ENCODE measurements at places on chromosomes 1 and 21. TPM values are rescaled to one million over a fixed set of nuclear protein-coding genes. Genes with fewer than 3 reads are reported as not detected.
A peak's percentile ranks its signal among the peaks of the same experiment; 100 is the strongest.

DNA sequence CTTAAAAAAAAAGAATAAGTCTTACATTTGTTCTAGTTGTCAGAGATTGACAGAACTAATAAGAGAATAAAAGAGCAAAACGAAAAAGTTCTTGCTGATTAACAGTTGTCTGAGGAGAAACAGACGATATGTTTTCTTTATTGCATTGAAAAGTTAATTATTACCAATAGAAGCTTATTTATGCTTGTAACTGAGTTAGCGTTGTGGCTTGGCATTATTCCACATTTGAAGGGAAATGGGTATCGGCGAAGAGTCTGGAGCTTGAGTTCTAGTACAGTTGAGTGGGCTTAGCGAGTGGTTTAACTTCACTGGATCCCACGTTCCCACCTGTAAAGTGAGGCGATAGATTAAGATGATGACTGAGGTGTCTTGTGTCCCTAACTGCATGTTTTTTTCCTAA lies 109.0 kb downstream of the SDCCAG8 start:
- no peak for DNase-seq

GRCh38 chr1:173383351-173383750 lies 93.8 kb upstream of the PRDX6 start:
- no peak for DNase-seq

DNA sequence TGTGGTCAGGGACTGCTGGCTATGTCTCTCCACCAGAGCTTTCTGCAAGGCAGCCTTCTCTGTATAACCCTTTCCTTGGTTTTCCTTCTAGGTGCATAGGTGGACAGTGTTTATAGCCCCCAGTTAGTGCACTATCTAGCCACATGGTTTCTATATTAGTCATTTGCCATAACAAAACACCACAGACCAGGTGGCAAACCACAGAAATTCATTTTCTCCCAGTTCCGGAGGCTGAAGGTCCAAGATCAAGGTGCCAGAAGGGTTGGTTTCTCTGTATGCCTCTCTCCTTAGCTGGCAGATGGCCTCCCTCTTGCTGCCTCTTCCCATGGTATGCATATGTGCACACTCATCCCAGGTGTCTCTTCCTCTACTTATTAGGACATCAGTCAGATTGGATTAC lies 106.4 kb downstream of the KAZN start:
- DNase-seq = no peak

DNA sequence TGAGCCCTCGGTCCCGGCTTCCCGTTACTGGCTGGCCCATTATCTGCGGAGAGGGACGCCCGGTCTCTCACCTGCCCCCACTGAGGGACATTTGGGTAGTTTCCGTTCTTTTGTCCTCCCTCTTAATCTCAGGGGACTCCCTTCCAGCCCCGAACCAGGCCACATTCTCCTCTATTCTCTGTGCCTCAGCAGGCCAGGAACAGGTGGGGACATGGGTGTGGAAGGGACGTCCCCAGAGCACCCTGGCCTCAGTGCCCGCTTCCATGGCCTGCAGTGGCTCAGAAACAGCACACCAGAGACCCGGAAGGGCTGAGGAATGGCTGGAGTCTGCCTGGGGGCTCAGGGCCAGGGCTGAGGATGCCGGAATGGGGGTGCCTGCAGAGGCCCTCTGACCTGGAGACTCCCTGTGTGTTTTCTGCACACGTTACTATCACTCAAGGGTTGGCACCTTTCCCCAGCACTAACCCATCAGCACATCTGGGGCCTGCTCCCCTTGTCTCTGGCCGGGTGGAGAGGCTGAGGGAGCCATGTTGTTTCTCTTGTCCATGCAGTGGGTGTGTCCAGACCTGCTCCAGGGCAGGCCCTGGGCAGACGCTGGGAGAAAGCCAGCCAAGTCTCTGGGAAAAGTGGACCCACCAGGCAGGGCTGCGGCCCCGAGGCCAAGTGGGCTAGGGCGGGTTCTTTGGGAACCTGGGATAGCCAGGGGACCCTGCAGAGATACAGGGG lies 10.0 kb upstream of the DNMT3L start:
- no peak for DNase-seq

DNA sequence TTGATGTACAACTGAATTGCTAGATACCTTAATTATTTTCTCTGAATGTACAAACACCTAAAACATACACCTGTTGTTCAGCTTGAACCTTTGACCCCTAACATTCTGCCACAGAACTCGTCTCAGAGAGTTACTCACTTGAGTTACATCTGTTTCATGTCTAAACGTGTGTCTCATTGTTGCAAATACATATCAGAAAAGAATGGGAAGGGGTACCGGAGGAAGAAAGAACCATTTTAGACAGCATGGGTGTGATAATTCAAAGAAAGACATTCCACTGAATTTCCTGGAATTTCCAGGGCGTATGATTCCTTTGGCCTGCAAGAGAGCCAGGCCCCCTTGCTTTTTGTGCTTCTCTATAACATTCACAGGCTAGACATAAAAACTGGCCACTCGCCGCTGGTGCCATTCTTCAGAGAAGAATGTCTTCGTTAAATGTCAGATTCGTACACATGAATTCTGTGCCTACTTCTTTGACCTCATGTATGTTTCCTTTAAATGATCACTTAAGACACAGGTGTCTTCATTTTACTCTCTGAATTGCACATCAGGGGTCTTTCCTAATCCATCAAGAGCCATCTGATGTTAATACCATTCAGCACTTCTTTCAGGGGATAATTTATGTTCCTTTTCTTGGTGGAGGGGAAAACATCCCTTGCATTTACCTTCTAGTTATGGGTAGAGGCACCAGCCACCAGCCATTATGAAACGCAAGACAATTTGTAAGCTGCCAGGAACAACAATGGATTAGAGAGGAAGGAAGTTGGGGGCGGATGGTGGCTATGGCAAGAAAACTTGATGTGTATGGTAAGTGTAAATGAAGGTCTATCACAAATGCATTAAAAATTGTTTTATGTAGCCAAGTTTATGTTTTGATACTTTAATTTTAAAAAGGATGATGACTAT lies 12.7 kb downstream of the ATF3 start:
- DNase-seq = no peak

DNA sequence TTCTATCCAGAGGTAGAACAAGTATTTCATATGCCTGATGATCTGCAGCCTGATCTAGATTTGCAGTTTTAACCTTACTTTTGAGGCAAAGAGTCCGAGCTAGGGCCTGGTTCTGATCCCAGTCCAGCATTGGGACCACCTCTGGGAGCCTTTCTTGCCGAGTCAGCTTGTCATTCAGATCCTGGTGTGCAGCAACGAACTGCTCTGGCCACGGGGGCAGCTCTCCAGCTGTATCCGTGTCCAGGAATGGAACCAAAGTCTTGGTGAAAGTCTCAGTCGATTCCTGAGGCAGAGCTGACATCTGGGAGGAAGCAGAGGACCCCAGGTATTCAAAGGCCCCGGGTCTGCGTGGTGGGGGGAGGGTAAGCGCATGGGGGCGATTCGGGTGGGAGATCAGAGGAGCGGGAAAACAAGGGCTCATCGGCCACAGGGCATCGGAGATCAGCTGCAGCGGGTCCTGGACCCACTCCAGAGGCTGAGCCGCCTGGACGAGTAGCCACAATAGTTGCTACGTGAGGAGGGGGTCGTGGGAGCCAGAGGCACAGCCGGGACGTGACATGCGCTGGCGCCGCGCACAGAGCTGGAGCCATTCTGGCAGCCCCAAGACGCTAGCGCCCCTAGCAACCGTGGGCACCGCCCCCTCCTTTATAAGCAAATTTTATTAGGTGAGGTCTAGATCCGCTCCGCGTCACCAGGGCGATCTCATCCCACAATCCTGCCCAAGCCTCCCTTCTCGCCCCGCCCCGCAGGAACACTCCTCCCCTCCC lies 32.4 kb upstream of the BSDC1 start:
- DNase-seq = no peak

GRCh38 chr1:1574721-1575537 lies at the start of gene SSU72:
Gene SSU72 (minus strand): TSS chr1:1574863. CDS start chr1:1574557, 306 bp downstream.
- DNase-seq = peak; percentile 92

DNA sequence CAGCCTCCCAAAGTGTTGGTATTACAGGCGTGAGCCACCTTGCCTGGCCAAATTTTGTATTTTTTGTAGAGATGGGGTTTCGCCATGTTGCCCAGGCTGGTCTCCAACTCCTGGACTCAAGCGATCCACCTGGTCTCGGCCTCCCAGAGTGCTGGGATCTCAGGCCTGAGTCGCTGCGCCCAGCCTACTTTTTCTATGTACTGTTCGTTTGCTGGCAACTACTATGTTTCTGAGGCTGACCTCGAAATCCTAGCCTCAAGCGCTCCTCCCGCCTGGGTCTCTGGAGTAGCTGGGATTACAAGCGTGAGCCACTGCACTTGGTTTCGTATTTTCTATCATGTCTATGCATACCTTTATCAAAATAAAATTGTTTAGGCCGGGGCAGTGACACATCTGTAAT lies 675 bp upstream of the TEKT2 start:
- DNase-seq = no peak

DNA sequence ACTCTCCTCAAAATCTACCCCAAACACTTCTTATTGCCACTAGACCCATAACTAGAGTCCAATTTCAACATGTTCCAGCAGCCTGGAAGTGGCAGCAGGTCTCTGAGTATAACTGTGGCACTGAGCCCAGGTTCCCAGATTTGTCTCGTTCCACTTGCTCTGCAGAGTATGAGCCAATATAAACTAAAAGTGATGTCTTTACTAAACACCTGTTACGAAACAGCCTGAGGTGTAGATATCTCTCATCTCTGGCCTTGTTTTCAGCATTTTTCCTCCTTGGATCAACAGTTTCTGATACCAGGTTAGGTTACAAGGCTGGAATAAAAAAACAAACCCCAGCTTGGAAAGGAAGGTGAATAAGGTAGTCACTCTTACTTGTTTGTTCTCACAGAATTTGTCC lies 25.2 kb upstream of the PRDX6 start:
- no peak for DNase-seq

DNA sequence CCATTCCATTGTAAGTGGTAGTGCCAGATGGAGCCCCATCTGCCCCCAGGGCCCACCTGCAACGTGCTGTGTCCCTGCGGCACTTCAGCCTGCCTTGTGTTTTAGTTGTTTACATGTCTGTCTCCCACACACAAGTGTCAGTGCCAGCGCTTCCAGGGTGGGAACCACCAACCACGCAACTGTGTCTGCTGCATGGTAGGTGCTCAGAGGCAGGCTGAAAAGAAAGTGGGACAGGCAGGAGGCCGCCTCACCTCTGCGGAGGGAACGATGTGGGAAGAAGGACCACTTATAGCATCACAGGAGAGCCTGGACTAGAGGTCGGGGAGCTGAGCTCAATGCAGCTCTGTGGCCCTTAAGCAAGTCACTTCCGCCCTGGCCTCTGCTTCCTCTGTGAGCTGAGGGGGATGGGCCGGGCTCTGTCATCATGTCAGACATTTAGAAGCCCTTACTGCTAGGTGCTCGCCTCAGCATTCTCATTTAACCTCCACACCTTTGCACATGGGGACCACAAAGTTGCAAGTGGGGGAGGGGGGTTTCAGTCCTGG lies 17.9 kb downstream of the SLC9A1 start:
- no peak for DNase-seq

DNA sequence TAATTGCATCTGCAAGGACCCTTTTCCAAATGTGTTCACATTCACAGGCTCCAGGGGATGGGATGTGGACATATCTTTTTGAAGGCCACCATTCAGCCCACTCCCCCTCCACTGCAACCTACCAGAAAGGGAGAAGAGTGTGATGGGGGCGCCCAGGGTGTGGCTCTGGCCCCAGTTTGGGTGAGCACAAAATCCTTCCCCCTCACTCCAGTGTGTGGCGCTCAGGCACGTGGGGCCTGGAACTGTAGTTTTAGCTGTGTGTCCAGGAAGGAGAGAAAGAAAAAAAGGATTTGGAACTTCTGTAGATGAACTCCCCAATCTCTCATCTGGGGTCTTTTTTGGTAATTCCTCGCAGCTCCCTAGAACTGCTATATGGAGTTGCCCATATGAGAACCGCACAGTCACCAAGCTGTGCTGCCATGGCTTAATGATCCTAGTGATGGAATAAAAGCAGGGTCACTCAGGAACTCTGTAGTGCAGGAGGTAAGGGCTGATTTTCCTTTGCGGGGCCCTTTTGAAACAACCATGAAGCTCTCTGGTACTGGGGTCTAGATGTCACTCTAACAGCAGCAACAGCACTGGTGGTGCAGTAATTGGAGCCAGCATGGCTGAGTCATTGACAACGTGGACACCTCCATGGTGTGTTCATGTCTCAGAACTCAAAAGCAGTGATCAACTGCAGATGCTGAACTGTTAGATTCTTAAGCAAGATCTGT lies 17.0 kb downstream of the AGT start:
- DNase-seq = no peak

- DNase-seq = no peak
These were observed 8.9 kb upstream of the RALGPS2 start for GRCh38 chr1:178716111-178716510.

- DNase-seq = no peak
These were observed 712 bp downstream of the RAB13 start for GRCh38 chr1:153985341-153985912.

DNA sequence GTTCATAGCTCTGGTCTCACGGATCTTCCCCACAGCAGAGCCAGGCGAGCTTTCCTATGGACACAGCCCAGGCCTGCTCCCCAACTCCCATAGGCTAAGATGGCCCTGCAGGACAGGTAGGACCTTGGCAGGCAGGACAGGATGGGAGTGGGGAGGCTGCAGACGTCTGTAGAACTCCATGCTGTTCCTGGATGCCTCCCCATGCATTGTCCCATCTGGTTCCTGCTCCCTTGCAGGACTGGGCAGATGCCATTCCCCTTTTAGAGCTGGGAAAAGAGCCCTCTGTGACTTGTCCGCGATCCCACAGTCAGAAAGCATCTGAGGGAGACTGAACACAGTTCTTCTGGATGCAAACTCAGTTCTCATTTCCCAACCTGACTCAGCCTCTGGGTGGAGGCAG lies 71.9 kb upstream of the ATP5PO start:
- DNase-seq = no peak

DNA sequence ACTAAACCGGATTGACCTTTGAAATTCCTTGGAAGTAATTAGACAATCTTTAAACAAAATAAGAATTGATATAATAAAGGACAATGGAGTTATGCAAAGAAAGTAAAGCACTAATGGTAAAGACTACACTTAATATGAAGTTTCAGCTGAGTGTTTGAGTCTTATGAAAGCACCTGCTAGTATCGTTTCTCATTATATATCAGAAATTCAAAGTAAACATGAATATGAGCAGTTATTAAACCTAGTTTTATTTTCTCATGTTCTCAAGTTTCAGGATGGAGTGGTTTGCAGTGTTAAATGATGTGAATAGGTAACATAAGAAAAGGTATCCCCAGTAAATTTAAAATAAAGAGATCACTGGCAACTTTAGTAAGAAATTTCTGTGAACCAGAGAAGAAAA lies 188.6 kb downstream of the ZP4 start:
- DNase-seq = no peak

- DNase-seq = no peak
These were observed 4.8 kb upstream of the CRYBG2 start for GRCh38 chr1:26358411-26359384.

DNA sequence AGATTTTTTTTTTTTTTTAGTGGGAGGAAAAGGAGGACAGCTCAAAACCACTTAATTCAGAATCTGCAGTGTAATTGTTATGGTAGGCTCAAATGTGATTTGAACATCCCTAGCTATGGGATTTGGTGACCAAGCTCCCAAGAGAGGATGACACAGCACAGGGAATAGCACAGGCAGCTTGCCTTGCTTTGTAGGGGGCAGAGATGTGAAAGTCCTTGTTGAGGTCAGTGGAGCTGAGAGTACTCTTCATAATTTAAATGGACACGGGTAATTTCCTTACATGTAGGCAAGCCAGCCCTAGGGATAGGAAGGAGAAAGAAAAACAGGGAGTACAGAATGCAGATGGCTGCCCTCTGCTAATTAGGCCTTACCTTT lies 3.2 kb upstream of the UCK2 start:
- DNase-seq = no peak

Gene PTGFRN
- 23.7 TPM for total RNA-seq

Gene LRRC3
- total RNA-seq = 9.1 TPM

Gene NUAK2
- 3.6 TPM for total RNA-seq

Gene PTGS2
- total RNA-seq = 22.2 TPM

Gene ANKRD35
- total RNA-seq = not detected

Gene TNFSF4
- total RNA-seq = 0.15 TPM
